ENCODE measurements at places on chromosomes 5 and 9. TPM values are rescaled to one million over a fixed set of nuclear protein-coding genes. Genes with fewer than 3 reads are reported as not detected.

DNA sequence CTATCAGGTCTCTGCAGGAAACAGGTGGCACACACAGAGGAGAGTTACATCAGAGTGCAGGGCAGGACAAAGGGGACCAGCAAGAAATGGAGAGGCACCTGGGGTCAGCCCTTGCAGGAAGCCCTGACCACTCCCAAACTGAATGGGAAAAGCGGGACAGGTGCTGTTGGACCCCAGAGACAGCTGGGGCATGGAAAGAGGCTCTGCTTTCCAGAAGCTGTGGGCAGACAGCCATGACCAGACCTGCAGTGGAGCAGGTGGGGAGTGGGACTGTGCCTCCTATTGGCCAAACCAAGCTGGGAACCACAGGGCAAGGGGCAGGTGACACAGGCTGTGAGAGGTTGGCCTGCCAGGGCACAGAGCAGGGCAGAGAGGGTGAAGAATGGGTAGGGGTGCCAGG lies 125.8 kb downstream of the BOD1 start:
- DNase-seq = no peak

- no peak for DNase-seq
Measured at GRCh38 chr5:119951330-119951934, 322.1 kb downstream of the FAM170A start.

DNA sequence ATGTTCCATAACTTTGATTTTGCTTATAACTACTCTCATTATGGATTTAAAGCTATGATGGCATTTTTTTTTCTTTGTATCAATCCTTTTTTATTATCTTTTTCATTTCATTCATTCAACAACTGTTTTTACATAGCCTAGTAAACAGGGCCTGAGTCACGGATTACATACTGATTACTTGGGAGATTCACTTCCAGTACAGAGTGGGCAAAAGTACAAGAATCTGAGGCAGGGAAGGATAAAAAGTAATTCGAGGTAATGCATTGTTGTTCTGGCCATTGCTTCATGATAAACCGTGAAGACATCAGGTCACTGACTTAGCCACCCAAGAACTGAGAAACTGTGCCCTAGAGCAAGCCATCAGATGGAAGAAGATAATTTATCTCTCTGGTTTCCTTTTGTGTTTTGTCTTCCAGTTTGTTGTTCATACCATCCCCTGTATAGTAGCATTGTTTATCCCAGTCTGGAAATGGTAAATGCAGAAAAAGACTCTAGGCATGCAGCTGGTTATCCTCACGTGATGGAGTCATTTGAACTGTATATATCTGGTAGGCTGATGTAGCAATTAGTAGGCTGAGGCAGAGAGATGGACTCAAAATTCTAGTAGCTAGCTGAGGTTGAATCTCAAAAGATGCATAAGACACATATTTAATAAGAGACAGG lies 145.6 kb downstream of the CNTLN start:
- no peak for DNase-seq

GRCh38 chr9:126482361-126483044 lies 131.2 kb upstream of the LMX1B start:
- DNase-seq = peak; percentile 71

DNA sequence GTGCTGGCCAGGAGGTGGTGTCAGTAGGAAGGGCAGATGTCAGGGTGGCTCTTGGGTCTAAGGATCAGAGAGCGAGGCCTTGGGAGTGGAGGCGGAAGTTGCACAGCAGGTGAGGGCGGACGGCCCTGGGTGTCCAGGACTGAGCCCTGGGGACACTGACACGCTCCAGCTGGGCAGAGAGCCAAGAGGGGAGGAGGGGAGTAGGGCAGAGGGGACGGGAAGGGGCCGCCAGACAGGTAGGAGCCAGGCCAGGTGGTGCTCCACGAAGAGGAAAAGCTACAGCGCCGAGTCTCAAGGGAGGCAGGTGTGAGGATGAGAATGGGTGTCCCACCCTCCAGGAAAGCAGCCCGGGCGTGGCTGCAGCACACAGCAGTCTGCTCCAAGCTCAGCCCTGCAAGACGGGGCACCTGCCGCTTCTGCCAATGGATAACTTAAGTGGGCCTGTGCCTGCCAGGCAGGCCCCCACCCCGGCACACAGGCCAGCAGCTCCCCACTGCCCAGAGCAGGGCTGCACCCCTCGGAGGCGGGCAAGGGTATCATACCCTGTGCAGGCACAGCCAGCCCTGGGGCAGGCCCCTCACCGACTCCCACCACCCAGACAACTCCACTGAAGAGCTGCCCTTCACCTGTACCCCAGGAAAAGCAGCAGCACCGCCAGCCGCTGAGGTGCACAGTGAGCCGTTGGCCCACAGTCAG lies 4.9 kb downstream of the TPRN start:
- no peak for DNase-seq

DNA sequence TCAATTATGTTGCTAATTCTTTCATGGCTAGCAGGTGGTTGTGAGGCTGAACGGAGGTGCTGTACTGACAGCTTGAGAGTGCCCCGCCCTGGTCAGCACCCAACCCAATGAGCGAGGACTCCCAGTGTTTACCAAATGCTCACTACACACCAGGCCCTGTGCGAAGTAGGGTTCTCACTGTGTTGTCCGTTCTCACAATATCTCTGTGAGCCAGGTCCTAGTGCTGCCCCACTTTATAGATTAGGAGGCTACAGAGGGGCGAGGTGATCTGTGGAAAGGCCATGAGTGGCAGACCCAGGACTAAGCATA lies 28.2 kb downstream of the COL15A1 start:
- DNase-seq = no peak

CDKN2B gene
- 17.3 TPM for total RNA-seq

GRCh38 chr5:1516615-1517601 lies 6.9 kb downstream of the LPCAT1 start:
- peak; percentile 8 for DNase-seq

PIGO gene
- 27.6 TPM for total RNA-seq

Data from testis (tissue), 5 donors.